ENCODE measurements at places on chromosomes 2 and 18.

GRCh38 chr2:11752906-11753305 is 6.5 kb downstream of the LPIN1 start:
- DNase-seq: no peak

GRCh38 chr2:98468621-98469236 is 24.1 kb downstream of the INPP4A start:
- DNase-seq: no peak

DNA sequence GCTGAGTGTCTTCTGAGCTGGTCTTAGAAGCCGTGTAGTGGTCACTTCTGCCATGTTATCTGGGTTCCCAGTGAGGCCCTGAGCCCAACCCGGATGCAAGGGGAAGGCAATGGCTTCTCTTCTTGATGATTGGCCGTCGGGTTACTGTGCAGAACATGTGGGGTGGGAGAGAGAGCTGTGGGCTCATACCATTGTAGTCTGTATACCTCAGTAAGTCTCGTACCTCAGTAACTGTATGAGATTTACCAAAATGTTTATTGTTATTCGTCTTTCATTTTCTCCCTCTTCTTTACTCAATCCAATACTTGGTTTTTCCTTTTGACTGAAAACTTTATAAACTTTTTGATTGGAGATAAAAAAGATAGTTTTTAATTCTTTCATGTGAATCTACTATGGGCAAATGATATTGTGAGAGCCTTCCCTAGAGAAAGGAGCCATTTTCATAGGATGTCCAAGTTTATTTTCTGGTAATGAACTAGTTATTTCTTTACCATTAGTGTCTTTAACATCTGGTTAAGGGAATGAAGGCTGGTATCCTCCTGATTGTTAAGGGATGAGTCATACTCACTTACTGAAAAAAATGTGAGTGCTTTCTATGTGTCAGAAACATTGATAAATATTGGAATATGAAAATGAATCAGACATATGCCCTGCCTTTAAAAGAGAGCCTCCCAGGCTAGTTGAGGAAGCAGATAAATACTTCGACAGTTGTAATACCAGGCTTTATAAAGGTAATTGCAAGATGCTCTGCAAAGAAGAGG is 129.9 kb downstream of the PRPF40A start:
- no peak for DNase-seq

GRCh38 chr2:149629026-149629425 is 41.5 kb upstream of the MMADHC start:
- no peak for DNase-seq

GRCh38 chr18:55239740-55240139 is 280.5 kb upstream of the CCDC68 start:
- no peak for DNase-seq

GRCh38 chr18:59141294-59142068 is 1.8 kb downstream of the SEC11C start:
- DNase-seq: no peak

- no peak for DNase-seq
Measured at GRCh38 chr2:19462256-19462645, 103.8 kb upstream of the OSR1 start.

DNA sequence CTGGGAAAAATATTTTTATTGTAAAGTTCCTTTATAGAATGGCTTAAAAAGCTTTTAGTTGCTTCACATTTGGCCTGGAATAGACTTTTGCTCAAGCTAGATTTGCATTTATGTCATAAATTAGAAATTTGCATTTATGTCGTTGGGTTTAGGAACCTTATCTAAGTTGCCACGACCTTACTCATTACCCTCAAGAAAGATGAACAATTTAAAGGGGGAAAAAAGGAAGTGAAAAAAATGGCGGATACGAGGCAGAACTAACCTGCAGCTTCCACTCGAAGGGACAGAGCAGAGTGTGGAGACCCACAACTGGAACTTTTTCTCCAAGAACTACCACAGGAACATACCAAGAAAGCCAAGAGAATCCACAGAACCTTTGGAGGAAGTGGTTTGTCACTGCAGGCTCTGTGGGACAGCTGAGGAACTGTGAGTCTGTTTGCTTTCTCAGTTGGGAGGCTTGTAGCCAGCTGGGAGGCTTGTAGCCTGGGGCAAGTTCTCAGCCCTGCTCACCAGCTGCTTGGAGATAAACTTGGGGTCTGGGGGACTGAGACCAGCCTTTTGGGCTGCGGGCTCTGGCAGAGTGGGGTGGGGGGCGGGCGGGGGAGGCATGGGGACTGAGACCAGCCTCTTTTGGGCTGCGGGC is 349.9 kb upstream of the MEIS1 start:
- no peak for DNase-seq

GRCh38 chr2:205769495-205769850 is 87.2 kb downstream of the NRP2 start:
- no peak for DNase-seq

GRCh38 chr2:1674276-1674675 is 70.0 kb downstream of the PXDN start:
- DNase-seq: no peak

GRCh38 chr2:217438136-217438535 is 564.7 kb downstream of the TNS1 start:
- DNase-seq: no peak

GRCh38 chr2:17646838-17647701 is 106.5 kb downstream of the SMC6 start:
- no peak for DNase-seq

DNA sequence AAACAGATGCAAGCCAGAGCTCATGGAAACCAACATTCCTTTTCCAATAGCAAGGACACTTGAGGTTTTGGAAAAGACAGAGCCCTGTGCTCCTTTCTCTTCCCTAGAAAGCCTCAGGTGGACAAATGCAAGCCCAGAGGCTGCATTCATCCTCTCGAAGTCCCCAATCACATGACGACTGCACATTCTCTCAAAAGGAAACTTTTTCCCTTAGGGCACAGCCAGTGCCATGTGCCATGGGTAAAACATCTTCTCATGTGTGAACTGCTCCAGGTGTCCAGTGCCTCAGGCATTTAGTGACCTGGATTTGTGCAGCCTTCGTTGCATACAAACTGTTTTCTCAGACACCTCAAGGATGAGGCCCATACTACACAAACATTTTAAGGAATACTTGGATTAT is 140.7 kb downstream of the LAMA1 start:
- no peak for DNase-seq

DNA sequence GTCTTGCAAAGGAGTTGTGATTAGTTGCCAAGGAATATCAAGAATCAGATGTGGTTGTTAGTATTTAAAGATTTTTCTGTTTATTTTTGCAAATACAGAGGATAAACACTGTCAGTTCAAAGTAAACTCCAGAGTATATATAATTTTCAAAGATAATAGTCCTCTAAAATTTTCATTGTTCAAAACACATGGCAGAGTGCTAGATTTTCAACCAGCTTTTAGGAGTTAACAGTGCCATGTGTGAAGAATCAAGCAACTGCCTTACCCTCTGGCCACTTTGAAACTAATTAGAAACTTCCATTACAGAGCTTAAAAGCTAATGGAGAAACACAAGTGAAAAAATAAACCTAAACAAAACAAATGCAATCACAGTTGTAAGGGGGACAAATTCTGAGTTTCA is 1605.6 kb upstream of the ZEB2 start:
- DNase-seq: no peak

Data from stimulated activated CD8-positive, alpha-beta memory T cell treated with anti-CD3 and anti-CD28 coated beads, Interleukin-2, amount 100 ng/mL, for 1 hour (primary cell).